ENCODE measurements at places on chromosomes 5 and 9.

DNA sequence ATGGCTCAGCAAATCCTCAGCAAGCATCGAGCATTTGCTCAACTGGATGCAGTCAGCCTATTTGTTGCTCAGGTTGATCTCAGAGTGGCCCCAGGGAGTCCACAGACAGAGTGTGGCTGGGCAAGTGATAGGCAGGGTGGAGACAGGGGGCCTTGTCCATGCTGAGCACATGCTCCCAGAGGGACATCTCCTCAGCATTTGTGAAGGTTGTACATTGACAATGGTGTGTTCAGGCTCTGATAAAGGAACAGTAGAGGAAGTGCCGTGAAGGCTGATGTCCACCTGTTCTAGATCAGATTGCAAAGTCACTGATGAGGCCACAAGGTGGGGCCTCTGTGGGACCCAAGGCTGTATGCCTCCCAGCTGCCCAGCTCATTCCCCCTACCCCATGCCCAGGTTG is 50.1 kb upstream of the FOXI1 start:
- H3K27me3 ChIP-seq: peaks cover 5% of the 10 kb centered on the region
- H3K27ac ChIP-seq: no peak overlapping the region
- H3K36me3 ChIP-seq: no peaks in the 10 kb centered on the region
- H3K4me3 ChIP-seq: no peak overlapping the region

DNA sequence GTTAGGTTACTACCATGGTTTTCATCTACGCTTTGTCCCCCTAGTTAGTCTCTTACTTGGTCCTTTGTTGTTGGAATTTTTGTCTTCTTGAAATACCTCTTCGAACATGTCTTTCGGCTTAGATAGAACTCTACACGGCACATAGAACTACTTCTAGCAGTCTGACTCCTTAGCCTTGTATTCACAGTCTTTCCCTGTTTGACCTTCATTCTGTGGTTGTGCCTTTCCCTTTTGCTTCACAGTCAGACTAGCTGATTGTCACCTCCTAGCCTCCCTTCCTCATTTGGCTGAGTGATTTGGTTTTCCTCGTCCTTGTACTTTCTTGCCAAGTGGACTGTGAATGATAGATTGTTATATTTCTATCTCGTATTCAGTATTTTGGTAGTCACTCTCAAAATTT is 10.7 kb downstream of the SMAD5 start:
- peaks cover 3% of the 10 kb centered on the region for H3K27me3 ChIP-seq
- no peak for DNase-seq
- no peak overlapping the region for H3K4me3 ChIP-seq
- no peaks in the 10 kb centered on the region for H3K36me3 ChIP-seq

- H3K4me1 ChIP-seq: peaks cover 26% of the 10 kb centered on the region
- peaks cover 7% of the 10 kb centered on the region for H3K27me3 ChIP-seq
- no peak for DNase-seq
- no peaks in the 10 kb centered on the region for H3K36me3 ChIP-seq
Observed at GRCh38 chr5:172175263-172175719, 12.7 kb downstream of the STK10 start.

DNA sequence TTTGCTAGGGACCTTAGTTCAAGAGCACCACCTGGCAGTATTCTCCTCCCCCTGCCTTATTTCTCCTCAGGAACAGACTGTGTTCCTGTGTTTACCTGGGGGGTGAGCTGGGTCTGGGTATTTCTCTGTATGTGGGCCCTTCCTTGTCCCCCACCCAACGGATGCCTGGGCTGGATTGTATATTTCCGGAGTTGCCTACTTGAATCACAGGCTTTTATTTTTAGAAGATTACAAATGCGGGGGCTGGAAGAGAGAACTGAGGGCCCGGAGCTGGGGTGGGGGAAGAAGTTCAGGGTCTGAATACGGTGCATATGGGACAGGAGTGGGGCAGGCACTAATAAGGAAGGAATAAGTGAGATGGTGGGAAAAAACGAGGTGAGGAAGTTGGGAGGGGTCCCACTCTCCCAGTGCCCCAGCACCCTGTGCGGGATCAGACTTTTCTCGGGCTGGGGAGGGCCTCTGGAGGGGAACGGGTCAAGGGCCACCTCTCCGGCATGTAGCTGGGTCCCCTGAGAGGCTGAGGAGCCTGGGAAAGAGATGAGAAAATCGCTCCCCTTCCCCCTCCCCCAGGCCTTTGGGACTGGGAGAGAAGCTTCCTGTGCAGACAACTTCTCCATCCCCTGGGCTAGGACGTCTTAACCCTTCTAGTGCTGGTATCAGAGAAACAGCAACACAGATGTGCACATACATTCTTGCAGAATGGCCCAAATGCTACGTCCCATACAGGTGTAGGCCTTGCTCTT is 42.1 kb downstream of the PCDH1 start:
- no peak overlapping the region for H3K4me3 ChIP-seq
- no peak for DNase-seq
- peaks cover 14% of the 10 kb centered on the region for H3K4me1 ChIP-seq
- no peaks in the 10 kb centered on the region for H3K36me3 ChIP-seq

- peaks cover 2% of the 10 kb centered on the region for H3K27me3 ChIP-seq
- DNase-seq: no peak
- no peak overlapping the region for H3K4me3 ChIP-seq
Observed at GRCh38 chr5:14615365-14615764, 33.8 kb downstream of the OTULINL start.

GRCh38 chr5:123483446-123484077 is 28.4 kb upstream of the CSNK1G3 start:
- no peaks in the 10 kb centered on the region for H3K4me1 ChIP-seq
- H3K27me3 ChIP-seq: no peaks in the 10 kb centered on the region
- H3K36me3 ChIP-seq: no peaks in the 10 kb centered on the region
- no peak for DNase-seq

GRCh38 chr9:14232111-14232510 is 81.8 kb downstream of the NFIB start:
- DNase-seq: no peak
- H3K27me3 ChIP-seq: no peaks in the 10 kb centered on the region
- no peak overlapping the region for H3K27ac ChIP-seq
- H3K4me3 ChIP-seq: no peak overlapping the region
- no peaks in the 10 kb centered on the region for H3K4me1 ChIP-seq

GRCh38 chr9:33136721-33137670 is 30.1 kb downstream of the B4GALT1 start:
- no peak for DNase-seq
- no peaks in the 10 kb centered on the region for H3K36me3 ChIP-seq
- no peak overlapping the region for H3K27ac ChIP-seq
- H3K4me3 ChIP-seq: no peak overlapping the region

- no peak for DNase-seq
- no peaks in the 10 kb centered on the region for H3K36me3 ChIP-seq
- H3K4me1 ChIP-seq: no peaks in the 10 kb centered on the region
- H3K27ac ChIP-seq: no peak overlapping the region
- no peak overlapping the region for H3K4me3 ChIP-seq
Observed at GRCh38 chr5:39891376-39891775, 466.6 kb upstream of the DAB2 start.

- no peaks in the 10 kb centered on the region for H3K27me3 ChIP-seq
- H3K4me1 ChIP-seq: no peaks in the 10 kb centered on the region
Observed at GRCh38 chr9:93387791-93388190, 63.7 kb upstream of the FAM120A start.

- peaks cover 4% of the 10 kb centered on the region for H3K27me3 ChIP-seq
- H3K4me3 ChIP-seq: no peak overlapping the region
- H3K36me3 ChIP-seq: no peaks in the 10 kb centered on the region
- no peak overlapping the region for H3K27ac ChIP-seq
Observed at GRCh38 chr5:134082264-134082992, 32.1 kb upstream of the TCF7 start.

GRCh38 chr5:150587856-150588595 is 52.4 kb upstream of the SYNPO start:
- DNase-seq: no peak
- peaks cover 21% of the 10 kb centered on the region for H3K4me1 ChIP-seq
- no peaks in the 10 kb centered on the region for H3K36me3 ChIP-seq
- H3K27me3 ChIP-seq: no peaks in the 10 kb centered on the region

GRCh38 chr9:97572196-97572891 is 60.8 kb downstream of the TSTD2 start:
- H3K27me3 ChIP-seq: peaks cover 6% of the 10 kb centered on the region
- peaks cover 5% of the 10 kb centered on the region for H3K36me3 ChIP-seq
- no peaks in the 10 kb centered on the region for H3K4me1 ChIP-seq

GRCh38 chr9:13033959-13034693 is 245.4 kb downstream of the MPDZ start:
- H3K4me1 ChIP-seq: peaks cover 6% of the 10 kb centered on the region
- DNase-seq: peak; percentile 77
- H3K4me3 ChIP-seq: peak overlapping the region; percentile 55

DNA sequence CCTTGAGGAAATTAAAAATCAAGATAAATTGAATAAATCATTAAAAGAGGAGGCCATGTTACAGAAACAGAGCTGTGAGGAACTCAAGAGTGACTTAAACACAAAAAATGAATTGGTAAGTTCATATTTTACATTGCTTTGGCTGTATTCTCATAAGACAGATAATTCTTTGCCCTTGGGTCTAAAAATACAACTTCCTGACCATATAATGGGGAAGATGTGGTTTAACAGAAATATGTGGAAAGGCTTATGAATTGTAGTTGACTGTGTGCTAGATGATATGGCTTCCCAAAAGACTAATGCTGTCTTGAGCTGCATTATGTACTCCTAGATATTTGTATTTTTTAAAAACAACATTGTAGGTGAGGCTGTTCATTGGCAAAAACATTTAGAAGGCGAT is 33.1 kb downstream of the CNTRL start:
- no peak overlapping the region for H3K4me3 ChIP-seq
- DNase-seq: no peak
- H3K27ac ChIP-seq: no peak overlapping the region
- no peaks in the 10 kb centered on the region for H3K4me1 ChIP-seq
- no peaks in the 10 kb centered on the region for H3K27me3 ChIP-seq

All from glutamatergic neuron (in vitro differentiated cells).